Gastroesophageal sphincter (tissue), 4 donors: ENCODE measurements at places on chromosomes 11 and 22.

- no peak for ATAC-seq
These were observed 77.9 kb upstream of the ANO1 start for GRCh38 chr11:70000228-70000627.

DNA sequence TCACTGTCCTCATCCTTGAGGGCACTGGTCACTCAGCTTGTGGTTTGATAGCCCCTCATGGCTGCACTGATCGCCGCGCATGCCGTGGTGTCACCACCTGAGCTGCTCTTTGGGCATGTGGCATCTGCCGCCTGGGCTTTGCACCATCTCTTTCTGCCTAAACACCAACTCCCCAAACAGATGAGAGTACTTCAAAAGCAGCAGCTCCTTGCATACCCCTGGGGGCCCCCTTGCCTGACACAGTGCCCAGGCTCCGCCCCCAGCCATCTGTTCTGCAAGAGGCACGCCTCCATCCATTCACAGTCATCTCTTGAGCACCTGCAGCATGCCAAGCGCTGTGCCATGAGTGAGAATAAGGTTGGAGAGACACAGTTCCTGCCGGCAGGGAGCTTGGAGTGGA lies 104.5 kb upstream of the B3GAT1 start:
- no peak for ATAC-seq

DNA sequence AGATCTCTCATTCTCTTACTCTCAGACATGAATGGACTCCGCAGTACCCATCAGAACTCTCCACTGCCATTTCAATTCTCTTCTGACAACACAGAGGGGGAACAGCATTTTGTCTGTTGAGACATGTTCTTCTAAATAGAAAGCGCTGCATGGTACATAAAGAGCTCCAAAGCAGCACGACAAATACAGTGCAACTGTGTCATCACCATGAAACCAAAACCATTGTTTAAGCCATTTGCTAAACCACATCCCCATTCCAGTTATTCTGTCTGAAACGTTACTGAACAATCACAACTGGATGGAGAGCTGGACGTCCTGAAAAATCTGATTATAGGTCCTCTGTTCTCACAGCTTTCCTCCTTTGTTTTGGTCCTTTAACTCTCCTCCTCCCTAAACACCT lies 17.9 kb upstream of the TENM4 start:
- no peak for ATAC-seq

DNA sequence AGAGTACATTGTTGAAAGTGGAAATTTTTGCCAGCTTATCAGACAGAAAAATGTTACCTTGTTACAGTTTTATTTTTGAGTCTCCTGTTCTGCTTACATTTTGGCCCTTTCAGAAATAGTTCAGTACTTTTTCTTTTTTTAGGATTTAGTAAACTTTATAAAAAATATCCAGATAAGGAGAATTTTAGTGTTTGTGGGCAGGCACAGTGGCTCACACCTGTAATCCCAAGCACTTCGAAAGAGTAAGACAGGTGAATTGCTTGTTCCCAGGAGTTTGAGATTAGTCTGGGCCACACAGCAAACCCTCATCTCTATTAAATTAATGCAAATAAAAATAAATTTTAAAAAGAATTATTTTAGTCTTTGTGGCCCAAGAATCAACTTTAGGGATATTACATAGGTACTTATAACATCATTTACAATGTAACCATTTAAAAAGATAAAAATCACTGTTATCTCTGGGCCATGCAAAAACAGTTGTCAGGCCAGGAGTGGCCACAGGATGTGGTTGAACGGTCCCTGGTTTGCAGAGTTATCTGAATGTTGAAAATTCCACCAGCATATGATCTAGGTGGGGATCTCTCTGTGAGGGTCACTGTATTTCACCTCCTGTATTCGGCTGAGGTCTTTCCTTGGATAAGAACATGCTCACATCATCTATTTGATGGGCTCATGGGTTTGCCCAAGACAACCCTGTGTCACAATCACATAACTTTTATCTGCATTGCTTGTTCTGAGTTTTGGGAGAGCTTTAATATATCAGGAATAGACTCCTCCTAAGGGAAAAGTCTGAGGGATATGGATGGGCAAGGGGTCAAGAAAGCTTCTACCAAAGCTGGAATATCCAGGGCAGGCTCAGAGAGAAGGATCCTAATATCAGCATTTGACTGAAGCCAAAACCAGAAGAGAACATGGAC lies 91.5 kb downstream of the GGTLC2 start:
- ATAC-seq, result no peak

DNA sequence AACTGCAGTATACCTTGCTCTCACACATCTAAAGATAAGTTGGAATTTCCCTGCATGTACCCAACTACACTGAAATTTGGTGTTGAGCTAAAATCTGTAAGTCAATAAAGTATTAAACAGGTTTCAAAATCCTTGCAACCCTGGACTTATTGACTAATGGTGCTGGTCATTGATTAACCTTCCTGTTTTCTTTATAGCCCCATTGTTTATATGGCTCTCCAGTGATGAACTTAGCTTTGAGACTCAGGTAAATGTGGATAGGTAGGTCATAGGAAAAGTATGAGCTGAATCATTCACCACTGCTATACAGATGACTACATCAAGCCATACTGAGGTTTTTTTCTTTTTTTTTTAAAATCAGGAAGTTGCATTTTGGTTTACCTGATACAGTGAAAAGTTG lies 132.7 kb downstream of the FAT3 start:
- no peak for ATAC-seq

- no peak for ATAC-seq
These were observed 59.6 kb downstream of the ATXN10 start for GRCh38 chr22:45731041-45731797.

- no peak for ATAC-seq
These were observed 4.9 kb upstream of the CCDC86 start for GRCh38 chr11:60836866-60837515.

DNA sequence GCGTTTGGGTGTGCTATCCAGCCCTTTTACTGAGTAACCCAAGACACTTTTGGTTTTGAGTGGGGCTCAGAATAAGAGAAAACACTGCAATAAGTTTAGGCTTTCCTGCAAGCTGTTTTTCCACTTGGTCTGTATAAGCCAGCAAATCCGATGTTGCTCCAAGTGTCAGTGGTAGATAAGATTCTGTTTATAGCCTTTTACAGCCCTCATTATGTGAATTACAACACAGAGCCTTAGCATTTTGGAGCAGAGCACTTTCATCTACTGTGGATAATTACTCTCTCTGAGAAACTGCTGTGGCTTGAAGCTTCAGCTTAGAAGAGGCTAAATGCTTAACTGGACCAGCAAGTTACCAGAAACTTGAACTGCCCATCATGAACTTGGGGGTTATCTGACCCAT lies 601.1 kb downstream of the JRKL start:
- ATAC-seq, result no peak

- no peak for ATAC-seq
These were observed 58.4 kb downstream of the THAP12 start for GRCh38 chr11:76322540-76322939.

DNA sequence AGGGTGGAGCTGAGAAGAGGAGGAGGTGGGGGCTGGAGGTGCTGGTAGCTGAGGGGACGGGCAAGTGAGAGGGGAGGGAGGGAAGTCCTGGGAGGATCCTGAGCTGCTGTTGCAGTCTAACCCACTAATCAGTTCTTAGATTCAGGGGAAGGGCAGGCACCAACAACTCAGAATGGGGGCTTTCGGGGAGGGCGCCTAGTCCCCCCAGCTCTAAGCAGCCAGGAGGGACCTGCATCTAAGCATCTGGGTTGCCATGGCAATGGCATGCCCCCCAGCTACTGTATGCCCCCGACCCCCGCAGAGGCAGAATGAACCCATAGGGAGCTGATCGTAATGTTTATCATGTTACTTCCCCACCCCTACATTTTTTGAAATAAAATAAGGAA lies 24.4 kb downstream of the FADS3 start:
- ATAC-seq, result no peak

- no peak for ATAC-seq
These were observed 2.4 kb downstream of the CCS start for GRCh38 chr11:66595245-66595904.

- ATAC-seq, result no peak
These were observed 61.6 kb upstream of the LINC01488 start for GRCh38 chr11:69419662-69420395.

- ATAC-seq, result no peak
These were observed 20.5 kb upstream of the JHY start for GRCh38 chr11:122862091-122862490.

DNA sequence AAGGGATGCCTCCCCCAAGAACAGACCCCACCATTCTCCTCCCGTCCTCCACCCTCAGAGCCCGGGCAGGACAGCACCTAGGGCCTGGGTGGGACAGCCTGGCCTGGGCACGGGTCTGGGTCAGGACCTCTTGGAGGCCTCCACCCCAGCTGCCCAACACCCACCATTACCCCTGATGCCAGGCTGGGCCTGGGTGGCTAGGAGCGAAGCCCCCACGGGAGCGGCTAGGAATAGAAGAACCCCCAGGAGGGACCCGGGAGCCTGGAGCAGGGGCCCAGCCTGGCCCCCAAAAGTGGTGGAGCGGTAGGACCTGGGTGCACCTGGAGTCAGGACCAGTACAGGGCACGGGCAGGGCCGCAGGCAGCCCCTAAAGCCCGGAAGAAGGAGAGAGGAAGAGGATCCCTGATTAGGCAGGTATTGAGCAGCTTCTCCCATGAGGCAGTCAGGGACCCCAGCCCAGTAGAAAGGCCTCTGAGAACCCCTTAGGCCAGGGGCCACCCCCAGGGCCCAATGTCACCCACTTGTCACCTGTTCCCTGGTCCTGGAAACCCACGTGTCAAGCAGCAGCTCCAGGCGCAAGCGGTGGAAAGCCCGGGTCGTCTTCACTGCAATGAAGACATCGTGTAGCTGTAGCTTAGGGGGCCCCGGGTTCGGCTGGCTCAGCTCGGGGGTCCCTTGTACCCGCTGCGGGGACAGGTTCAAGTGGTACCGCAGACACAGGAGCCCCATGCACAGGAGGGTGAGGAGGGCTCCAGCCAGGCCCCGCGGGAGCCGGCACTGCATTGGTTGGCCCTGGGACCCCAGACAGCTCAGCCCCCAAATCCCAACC lies 575 bp downstream of the MFNG start:
- ATAC-seq, result no peak
